ENCODE measurements at places on chromosomes 7 and 10.
A peak's percentile ranks its signal among the peaks of the same experiment; 100 is the strongest.

DNA sequence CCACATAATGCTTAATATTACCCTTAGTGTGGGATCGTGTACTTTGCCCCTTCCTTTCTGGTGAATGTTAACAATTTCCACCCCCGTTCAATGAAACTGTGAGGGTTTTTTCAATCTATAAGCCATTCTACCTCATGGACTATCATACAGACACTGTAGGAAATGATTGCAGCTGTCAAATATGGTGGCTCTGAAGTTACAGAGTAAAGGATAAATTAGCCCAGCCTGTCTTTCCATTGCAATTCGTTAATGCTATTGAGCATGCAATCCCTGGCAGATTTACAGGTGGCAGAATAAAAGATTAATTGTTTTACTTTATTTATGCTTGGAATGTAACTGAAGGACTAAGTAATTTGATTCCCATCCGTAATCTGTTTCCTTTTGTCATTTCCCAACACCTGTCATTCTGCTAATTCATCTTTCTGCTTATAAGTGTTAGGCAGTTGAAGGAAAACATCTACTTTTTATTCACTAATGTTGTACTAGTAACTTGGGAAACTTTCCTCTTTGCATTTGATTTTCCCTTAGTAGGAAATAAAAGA is 1211.6 kb upstream of the LRRN3 start:
- no peak overlapping the region for H3K27ac ChIP-seq
- no peaks in the 10 kb centered on the region for H3K27me3 ChIP-seq
- no peaks in the 10 kb centered on the region for H3K36me3 ChIP-seq
- no peak for DNase-seq

DNA sequence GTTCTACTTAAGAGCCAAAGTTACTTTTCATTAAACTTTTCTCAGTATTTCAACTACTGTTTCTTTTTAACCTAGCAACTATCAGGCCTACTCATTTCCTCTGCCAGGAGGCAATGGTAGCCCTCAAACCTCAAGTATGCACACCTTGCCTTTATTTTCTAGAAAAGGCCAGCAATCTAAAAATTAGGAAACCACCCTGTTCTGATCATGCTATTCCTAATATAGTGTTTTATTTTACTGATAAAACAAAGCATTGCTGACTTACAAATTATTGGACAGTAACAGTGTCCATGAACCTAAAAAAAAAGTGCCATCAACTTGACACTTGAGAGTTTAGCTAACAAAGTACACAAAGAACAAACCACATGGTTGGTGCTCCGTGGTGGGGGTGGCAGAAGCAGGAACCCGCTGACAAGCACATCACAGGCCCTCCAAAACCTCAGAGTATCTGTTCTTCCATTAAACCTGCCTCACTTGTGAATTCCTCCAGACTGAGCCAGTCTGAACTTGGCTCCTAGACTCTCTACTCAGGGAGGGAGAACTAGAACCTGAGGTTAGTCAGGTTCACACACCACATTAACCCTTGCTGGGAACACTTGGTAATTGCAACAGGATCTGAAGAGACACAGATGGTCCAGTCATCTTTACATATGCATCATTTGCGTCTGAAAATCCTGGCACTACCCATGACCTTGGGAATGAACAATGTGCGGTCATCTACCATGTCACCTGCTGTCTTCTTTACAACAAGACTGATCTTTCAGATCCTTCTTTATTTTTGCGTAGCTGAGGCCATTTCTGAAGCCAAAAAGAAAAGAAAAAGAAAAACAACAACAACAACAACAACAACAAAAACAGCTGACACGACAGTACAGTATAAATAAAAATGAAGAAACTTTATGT is 31.9 kb downstream of the PIP4K2A start:
- H3K36me3 ChIP-seq: no peaks in the 10 kb centered on the region
- no peaks in the 10 kb centered on the region for H3K27me3 ChIP-seq
- no peak overlapping the region for H3K27ac ChIP-seq
- H3K4me3 ChIP-seq: no peak overlapping the region
- H3K4me1 ChIP-seq: peaks cover 19% of the 10 kb centered on the region

GRCh38 chr10:34681933-34682332 is 133.2 kb downstream of the PARD3 start:
- no peaks in the 10 kb centered on the region for H3K27me3 ChIP-seq
- no peaks in the 10 kb centered on the region for H3K36me3 ChIP-seq
- no peak for DNase-seq
- no peak overlapping the region for H3K4me3 ChIP-seq
- H3K4me1 ChIP-seq: peaks cover 6% of the 10 kb centered on the region

DNA sequence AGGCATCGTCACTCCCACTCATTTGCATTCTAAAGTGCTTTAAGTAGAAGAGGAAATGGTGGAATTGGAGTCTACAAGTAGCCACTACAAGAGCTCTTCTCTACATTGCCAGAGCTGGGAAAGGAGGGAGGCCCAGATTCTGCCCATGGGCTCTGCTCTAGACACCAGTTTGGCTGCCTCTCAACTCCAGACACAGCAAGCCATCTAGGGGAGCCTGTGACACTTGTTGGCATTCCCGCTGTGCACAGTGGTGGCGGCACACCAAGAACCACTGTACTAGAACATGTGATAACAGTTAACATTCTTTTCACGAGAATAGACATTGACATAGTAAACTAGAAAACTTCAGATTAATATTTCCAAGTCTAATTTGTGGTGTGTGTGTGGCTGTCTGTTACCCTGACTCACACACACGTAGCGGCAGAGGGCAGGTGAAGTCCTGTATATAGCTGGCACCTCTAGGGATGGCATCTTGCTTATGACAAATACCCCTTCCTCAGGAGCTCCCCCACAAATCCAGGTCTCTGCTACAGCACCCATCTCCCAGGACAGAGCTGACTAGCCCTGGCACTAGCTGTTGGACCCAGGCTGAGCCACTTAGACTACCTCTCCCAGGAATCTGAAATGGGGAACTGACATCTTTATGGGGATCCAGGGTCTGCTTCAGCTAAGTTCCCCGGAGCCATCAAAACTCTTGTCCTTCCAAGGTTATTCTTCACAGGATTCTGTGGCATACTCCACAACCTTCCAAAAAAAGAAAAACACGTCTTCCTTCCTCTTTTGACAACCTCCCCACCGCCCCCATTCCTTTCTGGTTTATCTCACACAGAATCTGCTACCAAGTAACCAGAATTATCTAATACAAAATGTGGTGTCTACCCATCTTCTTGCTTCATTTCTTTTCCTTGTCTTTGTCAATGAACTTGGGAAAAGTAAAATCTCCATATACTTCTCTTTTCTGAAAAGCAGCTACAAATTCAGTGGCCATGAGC is 54.7 kb upstream of the MRLN start:
- H3K4me1 ChIP-seq: peaks cover 13% of the 10 kb centered on the region
- no peaks in the 10 kb centered on the region for H3K27me3 ChIP-seq
- H3K27ac ChIP-seq: no peak overlapping the region
- H3K4me3 ChIP-seq: no peak overlapping the region
- no peak for DNase-seq
- peaks cover 68% of the 10 kb centered on the region for H3K36me3 ChIP-seq

- H3K27me3 ChIP-seq: no peaks in the 10 kb centered on the region
- H3K27ac ChIP-seq: no peak overlapping the region
- DNase-seq: no peak
- no peaks in the 10 kb centered on the region for H3K36me3 ChIP-seq
- no peak overlapping the region for H3K4me3 ChIP-seq
Observed at GRCh38 chr10:11373717-11374171, 237.7 kb downstream of the USP6NL start.

GRCh38 chr7:36984041-36984521 is 259.8 kb upstream of the AOAH start:
- H3K4me3 ChIP-seq: no peak overlapping the region
- no peak for DNase-seq
- no peak overlapping the region for H3K27ac ChIP-seq
- H3K27me3 ChIP-seq: no peaks in the 10 kb centered on the region

- DNase-seq: no peak
- peaks cover 45% of the 10 kb centered on the region for H3K27me3 ChIP-seq
- H3K4me3 ChIP-seq: peak overlapping the region; percentile 74
- no peaks in the 10 kb centered on the region for H3K36me3 ChIP-seq
- H3K4me1 ChIP-seq: peaks cover 19% of the 10 kb centered on the region
Observed at GRCh38 chr7:28958980-28959347, 834 bp upstream of the TRIL start.

DNA sequence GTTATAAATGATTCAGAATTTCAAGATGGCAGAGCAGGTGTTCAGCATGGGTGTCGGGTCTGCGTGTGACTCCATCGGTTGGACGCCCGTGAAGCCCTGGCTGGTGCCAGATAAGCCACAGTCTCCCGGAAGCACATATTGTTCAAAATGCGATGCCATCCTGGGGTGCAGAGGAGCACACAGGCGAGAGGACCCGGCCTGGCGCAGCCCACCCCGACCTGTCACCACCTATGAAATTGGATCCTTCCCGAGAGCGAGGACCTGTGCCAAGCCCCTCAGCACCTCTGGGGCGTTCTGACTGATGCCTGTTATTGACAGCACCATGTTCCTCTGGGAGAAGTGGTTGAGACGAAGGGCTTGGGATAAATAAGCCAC is 110.1 kb downstream of the ACTR3B start:
- H3K36me3 ChIP-seq: no peaks in the 10 kb centered on the region
- H3K27ac ChIP-seq: no peak overlapping the region
- no peaks in the 10 kb centered on the region for H3K4me1 ChIP-seq
- H3K27me3 ChIP-seq: no peaks in the 10 kb centered on the region
- no peak overlapping the region for H3K4me3 ChIP-seq
- DNase-seq: no peak

- no peak for DNase-seq
- H3K36me3 ChIP-seq: no peaks in the 10 kb centered on the region
- no peak overlapping the region for H3K4me3 ChIP-seq
- H3K27ac ChIP-seq: no peak overlapping the region
- H3K27me3 ChIP-seq: no peaks in the 10 kb centered on the region
- no peaks in the 10 kb centered on the region for H3K4me1 ChIP-seq
Observed at GRCh38 chr10:52751337-52751736, 21.2 kb downstream of the MBL2 start.

DNA sequence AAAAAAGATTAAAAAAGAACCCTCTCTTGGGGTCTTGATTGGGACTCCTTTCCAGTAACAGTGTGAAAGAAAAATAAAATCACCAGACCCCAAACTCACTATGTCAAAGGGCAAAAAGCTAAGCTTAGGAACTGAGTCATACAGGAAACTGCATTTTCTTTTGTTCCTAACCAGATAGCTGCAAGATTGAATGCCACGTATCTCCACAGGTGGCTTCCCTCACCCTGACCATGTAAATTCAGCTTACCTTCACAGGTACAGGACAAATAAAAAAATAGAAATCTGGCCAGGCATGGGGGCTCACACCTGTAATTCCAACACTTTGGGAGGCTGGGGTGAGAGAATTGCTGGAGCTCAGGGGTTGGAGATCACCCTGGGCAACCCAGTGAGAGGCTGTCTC is 32.5 kb upstream of the EIF4H start:
- no peaks in the 10 kb centered on the region for H3K27me3 ChIP-seq
- no peak for DNase-seq
- no peaks in the 10 kb centered on the region for H3K36me3 ChIP-seq
- H3K4me1 ChIP-seq: no peaks in the 10 kb centered on the region
- no peak overlapping the region for H3K4me3 ChIP-seq
- H3K27ac ChIP-seq: no peak overlapping the region

DNA sequence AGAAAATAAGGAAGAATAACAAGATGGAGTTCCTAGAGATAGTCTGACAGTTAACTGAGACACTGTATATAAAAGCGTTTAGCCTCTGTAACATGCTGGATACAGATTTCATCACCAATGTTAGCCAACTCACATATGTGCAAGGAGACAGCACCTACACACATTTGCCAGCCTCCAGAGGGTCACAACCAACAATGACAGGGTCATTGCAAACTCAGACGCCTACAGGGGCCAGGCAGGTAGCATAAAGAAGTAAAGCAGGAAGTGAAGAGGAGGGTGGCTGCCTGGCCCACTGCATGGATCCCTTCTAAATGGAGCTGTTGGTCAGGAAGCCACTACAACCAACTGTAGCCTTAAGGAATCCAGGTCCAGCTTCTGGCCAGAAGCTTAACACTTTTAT is 50.4 kb downstream of the NRAP start:
- H3K4me1 ChIP-seq: peaks cover 21% of the 10 kb centered on the region
- no peak for DNase-seq
- H3K4me3 ChIP-seq: no peak overlapping the region
- no peaks in the 10 kb centered on the region for H3K36me3 ChIP-seq

- H3K4me3 ChIP-seq: no peak overlapping the region
- no peak overlapping the region for H3K27ac ChIP-seq
- no peaks in the 10 kb centered on the region for H3K36me3 ChIP-seq
- H3K27me3 ChIP-seq: no peaks in the 10 kb centered on the region
- H3K4me1 ChIP-seq: no peaks in the 10 kb centered on the region
Observed at GRCh38 chr10:73989594-73990150, 8.2 kb upstream of the VCL start.

DNA sequence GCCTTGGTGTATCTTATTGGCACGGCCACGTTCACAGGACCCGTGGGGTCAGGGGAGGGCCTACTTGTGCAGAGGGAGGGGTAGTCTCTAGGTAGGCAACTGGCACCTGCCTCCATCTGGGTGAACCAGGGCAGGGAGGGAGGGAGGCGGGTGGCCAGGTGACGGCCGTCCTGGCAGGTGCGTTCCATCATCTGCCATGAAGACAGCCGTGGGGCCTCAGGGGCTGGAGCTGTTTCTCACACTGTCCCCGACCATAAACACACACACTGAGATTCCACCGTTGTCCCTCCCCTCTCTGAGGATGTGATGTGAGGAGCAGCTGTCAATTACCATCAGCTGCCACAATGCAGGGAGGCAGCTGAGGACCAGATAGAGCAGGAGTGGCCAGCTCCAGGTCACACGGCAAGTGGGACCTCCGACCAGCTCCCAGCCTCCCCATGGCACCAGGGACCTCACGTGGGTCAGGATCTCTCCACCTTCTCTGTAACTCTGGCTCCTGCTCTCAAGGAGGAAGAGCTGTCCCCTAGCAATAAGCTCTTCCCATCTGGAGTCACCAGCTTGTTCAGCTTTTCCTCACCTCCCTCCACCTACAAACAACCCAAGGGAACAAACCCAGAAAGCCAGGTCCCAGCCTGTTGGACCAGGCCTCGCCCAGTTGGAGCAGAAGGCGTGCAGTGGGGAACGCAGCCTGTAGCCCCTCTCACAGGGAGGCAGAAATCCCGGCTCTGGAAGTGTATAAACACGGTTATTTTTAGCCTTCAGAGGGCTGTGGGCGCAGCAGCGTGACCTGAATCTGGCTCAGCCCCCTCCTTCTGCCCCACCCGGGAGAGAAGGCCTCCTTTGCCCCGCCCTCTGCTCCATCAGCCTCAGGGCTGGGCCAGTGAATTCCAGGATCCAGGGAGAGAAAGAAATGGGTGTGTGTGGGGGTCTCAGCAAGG is 33.1 kb downstream of the ZMIZ1 start:
- H3K27ac ChIP-seq: no peak overlapping the region
- H3K4me1 ChIP-seq: peaks cover 10% of the 10 kb centered on the region
- no peak for DNase-seq
- no peak overlapping the region for H3K4me3 ChIP-seq

DNA sequence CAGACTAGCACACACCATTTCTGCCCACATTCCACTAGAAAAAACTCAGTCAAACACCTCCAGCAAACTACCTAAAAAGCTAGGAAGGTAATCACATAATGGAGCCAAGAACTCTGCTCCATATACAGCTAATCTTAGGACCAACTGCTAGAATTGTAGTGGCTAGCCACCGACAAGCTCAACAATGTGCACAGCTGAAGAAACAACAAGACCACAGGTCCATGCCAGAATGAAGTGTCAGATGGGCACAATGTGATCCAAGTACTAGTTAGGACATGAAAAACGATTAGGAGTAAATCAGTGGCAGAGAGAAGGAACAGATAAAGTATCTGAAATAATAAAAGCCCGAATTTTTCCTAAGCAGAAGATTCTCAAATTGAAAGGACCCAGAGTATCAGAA is 38.6 kb downstream of the TMEM106B start:
- H3K36me3 ChIP-seq: no peaks in the 10 kb centered on the region
- H3K27me3 ChIP-seq: no peaks in the 10 kb centered on the region
- no peaks in the 10 kb centered on the region for H3K4me1 ChIP-seq
- DNase-seq: no peak
- H3K27ac ChIP-seq: no peak overlapping the region

Data from H1 (cell line).